ENCODE measurements at places on chromosomes 3 and 15.

- no peak for DNase-seq
Observed at GRCh38 chr3:12370758-12371157, 81.9 kb downstream of the PPARG start.

- DNase-seq, result no peak
Observed at GRCh38 chr3:43290956-43291355, 4.6 kb downstream of the SNRK start.

GRCh38 chr3:30299674-30300385, 306.6 kb upstream of the TGFBR2 start:
- no peak for DNase-seq

DNA sequence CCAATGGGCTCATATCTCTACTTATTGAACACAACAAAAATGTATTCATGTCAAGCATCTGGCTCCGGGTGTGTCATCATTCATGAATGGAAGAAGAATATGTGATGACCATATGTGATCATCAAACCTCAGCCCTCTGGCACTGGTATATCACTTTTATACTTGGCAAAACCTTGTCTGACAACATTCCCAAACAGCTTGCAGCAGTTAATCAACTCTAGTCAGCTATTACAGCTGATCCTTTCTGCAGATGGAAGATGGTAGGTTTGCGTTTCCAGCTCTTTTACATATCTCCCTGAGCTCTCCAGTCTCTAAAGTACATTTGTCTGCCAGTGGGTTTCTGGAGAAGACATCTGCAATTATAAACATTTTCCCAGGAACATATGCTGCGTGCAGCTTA, 6.6 kb downstream of the PLSCR5 start:
- no peak for DNase-seq

DNA sequence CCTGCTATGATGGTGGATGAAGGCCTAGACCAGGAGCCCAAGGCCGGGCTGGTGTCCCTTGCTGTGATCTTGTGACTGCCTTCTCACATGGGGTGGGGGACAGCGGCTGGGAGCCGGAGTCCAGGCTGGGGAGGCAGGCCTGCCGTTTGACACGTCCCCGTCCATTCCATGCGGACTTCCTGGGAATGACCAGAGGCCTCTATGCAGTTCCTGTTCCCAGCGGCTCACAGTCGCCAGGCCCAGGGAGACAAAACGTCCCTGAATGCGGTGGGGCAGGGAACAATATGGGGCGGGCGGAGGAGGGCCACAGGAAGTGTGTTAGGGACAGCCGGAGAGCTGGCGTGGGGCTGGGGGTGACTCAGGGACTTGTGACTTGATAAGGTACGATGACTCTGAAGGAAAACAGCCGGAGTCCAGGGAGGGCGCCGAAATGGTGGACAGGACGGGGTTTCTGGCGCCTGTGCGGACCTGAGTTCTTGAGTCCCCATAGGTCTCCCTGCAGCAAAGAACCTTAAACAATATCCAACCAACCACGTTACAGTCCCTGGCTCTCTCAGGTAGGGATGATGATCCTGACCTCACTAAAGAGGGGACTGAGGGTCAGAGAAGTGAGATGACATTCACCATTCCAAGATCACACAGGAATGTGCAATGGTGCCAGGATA, 40.5 kb upstream of the SMAD6 start:
- DNase-seq, result no peak

- DNase-seq, result no peak
Observed at GRCh38 chr3:149203758-149204157, 17.9 kb downstream of the CP start.

Measured in DMS79 treated with DMSO at 0.1 percent for 48 hours (cell line).